ENCODE measurements at places on chromosomes 1 and 21.

GRCh38 chr1:69752831-69753230 lies 185.1 kb downstream of the LRRC7 start:
- no peak for DNase-seq

DNA sequence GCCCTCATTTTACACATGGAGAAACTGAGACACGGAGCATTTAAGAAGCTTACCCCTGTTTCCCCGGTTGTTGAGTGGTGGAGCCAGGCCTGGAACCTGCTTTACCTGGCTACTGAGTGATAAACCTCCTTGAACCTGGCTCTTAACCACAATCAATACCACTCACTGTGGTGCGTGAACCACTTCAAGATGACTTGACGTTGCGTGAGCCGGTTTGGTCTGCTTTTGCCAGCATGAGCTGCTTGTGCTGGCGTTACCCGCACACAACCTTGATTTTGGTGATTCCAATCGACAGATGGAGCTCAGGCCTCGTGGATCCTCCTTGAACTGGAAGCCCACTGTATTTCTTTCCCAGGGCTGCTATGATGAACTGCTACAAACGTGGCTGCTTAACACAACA lies 6.1 kb upstream of the TINAGL1 start:
- DNase-seq, result no peak

DNA sequence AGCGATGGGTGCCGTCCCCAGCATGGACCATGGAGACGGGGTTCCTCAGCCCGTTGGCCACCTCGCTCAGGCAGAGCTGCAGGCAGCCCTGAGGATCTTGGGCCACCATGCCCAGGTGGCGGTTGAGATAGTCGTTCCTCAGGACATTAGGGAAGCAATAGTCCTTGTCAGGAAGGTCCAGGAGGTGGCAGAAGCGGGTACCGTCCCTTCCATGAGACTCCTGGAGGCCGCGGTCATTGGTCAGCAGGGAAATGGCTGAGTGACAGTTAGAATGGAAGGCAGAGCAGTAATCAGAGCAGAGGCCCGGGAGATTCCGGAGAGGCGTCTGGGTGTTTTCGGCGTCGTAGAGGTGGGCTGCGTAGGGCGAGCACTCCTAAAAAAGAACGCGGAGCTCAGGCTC lies 4.1 kb downstream of the HHIPL2 start:
- DNase-seq, result no peak

- no peak for DNase-seq
These were observed 272.7 kb downstream of the NTNG1 start for GRCh38 chr1:107413546-107413945.

GRCh38 chr1:174217248-174217647 lies 57.9 kb downstream of the RABGAP1L start:
- DNase-seq, result no peak

- no peak for DNase-seq
These were observed 16.6 kb downstream of the SMIM12 start for GRCh38 chr1:34842952-34843371.

All from left renal pelvis (tissue), 4 donors.